Hematopoietic multipotent progenitor cell (in vitro differentiated cells): ENCODE measurements at places on chromosomes 2 and 18.

- no peak for DNase-seq
Observed at GRCh38 chr2:30678410-30679137, 128.7 kb downstream of the CAPN13 start.

- DNase-seq, result no peak
Observed at GRCh38 chr18:25053466-25053865, 298.5 kb downstream of the ZNF521 start.

DNA sequence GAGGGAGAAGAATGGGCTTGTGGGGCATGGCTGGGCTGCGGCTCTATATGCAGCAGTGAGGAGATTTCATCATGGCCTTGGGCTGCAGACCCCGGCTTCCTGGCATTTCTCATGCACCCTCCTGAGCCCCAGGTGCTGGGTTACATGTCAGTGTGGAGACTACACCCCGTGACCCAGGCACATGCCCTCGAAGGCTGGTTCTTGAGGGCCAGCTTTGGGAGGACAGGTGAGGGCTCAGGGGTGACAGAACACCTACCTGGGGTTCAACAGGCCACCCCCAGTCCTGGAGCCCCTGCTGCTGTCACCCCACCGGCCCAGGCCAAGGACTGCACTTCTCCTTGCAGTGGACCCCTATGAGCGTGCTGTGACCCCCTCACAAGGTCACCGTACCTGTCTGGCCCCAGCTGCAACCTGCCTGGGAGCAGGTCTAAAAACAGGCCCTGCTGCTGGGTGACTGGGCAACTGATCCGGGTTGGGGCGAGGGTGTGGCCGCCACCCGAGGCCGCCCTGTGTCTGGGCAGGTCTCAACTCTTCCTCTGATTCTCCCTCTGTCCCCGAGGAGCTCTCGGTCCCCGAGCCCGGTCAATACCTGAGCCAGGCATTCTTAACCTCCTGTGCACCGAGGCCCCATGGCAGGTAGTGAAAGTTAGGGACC, 94.8 kb upstream of the OTOS start:
- no peak for DNase-seq

DNA sequence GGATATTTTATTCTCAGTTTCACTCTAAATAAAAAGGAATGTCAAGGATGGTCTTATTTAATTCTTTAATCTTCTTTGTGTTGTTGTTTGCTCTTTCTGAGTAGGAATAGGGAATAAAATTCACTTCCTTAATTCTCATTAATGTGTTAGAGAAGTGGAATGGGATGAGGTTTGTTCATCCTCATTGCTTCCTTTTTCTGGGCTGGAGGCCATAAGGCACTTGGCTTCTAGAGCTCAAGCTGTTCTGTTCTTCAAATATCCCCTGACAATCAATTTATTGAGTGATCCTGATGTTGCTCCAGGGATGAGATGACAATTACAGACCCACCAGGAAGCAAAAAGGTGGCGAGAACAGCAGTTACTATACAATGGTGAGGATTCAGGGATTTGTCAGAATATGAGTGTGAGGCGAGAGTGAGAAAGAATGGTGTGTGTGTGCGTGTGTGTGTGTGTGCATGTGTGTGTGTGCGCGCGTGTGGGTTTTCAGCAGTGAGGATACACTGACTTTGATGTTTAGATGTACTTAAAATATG, 557.6 kb upstream of the FANCL start:
- no peak for DNase-seq

DNA sequence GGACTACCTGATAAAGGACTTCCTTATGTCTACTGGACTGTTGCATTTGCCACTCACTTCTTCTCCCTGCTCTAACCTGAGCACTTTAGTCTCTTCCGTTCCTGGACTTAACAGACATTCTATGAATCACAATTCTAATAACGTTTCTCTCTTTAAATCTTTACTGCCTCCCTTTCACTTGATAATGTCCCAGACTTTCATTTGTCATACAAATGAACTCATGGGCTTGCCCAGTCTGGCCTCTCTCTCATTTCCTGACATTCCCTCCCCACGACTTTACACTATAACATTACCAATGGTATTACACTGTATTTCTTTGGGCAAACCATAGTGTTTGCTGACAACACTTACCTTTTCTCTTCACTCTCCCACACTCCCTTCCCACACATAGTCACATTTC, 540.7 kb upstream of the TMEFF2 start:
- DNase-seq, result no peak

GRCh38 chr2:176085861-176086771, 2.4 kb upstream of the EVX2 start:
- no peak for DNase-seq

DNA sequence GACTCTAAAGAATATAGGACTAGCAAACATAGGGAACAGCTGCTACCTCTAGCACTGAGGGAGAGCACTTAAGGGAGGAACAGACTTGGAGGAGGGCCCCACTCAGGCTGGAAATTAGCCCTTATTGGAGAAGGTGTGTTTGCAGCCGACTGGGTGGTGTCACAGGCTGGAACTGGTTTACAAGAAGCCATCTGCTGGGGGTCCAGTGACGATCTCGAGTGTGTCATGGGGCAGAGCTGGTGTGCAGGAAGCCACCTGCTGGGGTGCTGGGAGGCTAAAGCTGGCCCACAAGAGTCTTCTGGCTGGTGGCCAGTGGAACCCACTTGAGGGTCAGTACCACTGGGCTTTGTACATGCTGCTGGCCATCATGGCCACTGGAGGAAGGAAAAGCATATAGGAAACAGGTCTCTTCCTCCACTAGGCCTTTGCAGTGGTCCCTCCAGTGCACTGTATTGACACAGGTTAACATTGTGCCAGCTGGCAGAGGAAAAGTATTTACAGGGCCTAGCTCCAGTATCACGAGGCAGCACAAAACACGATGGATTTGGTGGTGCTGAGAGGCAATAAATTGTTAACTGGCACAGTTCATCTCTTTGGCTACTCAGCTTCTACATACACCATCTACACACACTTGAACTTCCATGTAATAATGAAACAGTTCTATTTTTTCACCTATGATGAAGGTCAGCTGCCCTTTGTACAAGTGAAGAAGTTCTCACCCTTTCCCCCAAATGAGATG, 43.6 kb downstream of the MAP3K20 start:
- no peak for DNase-seq

GRCh38 chr2:111022633-111023032, 98.1 kb upstream of the BCL2L11 start:
- peak; percentile 8 for DNase-seq

DNA sequence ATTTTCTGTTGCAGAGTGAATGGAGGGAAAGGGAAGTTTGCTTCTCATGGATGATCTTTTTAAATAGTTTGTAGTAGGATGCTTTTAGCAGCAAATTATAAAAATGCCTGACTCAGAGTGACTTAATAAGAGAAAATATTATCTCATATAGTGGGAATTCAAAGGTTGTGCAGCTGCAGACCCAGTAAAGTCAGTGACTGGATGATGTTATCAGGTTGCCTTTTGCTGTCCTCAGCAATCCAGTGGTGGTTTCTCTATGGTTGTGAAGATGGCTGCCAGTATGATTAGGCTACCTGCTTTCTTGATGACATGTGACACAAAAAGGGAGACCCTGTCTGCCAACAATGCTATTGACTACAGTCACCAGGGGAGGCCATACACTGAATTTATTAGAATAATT, 184.8 kb downstream of the DIS3L2 start:
- no peak for DNase-seq

DNA sequence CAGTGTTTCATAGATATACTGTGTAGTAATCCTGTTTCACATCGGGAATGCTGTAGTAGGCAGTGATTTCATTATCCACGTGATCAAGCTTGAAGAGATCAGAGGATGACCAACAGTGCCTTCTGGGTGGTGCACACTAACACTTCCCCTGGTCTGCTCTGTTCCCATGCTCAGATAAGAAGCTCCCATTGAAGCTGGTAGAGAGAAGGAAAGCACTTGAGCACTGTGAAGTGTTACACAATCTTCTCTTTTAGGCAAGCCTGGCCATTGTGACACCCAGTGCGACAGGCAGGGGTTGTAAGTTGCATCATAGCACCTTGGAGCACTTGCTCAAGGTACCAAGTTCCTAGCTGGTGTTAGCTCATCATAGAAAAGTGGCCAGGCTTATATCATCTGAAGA, 30.6 kb upstream of the GPD2 start:
- peak; percentile 13 for DNase-seq

DNA sequence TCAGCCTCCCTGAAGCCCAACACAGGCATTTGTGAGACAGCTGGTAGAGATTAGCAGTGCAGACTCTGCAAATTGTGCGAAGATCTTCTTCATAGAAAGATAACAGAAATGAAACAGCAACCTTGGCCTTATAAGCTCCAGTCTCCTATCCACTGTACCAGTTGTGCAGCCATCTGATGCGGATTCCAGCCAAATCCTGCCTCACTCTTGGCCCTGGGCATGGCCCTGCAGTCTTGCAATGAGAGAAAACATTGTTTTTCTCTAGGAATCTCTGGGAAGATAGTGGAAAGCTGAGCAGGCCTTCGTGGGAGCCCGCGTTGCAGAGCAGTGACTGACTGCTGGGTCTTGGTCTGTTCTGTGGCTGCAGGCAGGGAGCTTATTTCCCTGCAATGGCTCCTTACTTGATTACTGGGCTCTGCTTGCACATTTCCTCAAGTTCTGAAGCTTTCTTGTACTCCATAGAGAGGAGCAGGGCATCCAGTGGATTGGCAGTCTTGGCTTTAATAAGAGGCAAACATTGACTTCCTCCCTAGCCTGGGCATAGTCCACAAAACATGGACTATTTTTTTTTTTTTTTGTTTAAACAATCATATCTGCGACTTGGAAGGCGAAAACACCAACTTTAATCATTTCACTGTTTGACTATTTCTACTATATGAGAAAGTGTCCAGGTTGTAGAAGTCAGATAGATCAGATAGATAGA, 193.0 kb downstream of the ACTR3 start:
- DNase-seq, result no peak

DNA sequence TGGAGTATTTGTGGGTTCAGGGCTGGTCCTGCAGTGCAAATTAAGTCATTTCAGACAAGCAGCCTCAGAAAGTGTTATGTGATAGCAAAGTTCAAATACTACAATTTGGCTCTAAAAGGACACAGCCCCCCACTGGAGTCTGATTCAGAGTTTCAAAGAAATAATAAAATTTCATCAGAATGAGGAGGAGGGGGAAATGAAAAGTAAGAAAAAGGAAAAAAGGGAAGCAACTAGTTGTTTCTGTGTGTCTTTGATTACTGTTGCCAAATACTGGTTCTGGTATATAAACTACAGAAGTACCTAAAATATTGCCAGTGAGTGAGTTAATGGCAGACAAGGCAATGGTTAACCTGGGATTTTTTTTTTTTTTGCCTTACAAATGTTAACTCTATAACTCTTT, 773.9 kb downstream of the BCL11A start:
- no peak for DNase-seq

- no peak for DNase-seq
Observed at GRCh38 chr2:3102081-3102921, 275.3 kb downstream of the EIPR1 start.

GRCh38 chr2:98822301-98823164, 91.6 kb upstream of the MGAT4A start:
- DNase-seq, result peak; percentile 36

DNA sequence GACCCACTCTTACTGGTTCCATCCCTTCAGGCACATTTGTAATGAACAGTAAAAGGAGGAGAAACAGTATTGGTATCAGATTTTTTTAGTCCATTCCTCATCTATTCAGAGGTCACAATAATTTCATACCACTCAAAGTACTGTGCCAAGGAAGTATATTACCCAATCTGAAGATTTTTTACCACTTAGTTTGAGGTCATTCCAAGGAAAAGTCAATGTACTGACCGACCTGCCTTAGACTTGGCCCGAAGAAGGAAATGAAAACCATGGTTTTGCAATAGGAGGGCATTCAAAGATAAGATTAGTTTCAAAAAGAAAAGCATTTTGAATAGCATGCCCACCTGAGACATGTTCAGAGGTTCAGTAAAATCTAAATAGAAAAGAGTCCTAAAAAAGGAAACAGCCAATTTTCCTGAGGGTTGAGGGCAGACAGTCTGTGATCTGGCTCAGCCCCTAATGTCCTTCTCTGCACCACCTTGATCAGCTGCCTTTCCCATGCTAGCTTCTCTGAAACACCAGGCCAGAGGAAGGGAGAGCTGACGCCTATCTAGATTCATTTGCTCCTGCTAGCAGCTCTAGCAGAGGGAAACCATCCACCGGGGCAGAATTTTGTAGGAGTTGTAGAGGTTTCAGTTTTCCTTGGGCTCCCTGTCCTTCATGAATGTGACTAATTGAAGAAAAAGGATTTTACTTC, 107.3 kb upstream of the FZD5 start:
- no peak for DNase-seq

- no peak for DNase-seq
Observed at GRCh38 chr2:172323861-172324597, 103.4 kb upstream of the ITGA6 start.

DNA sequence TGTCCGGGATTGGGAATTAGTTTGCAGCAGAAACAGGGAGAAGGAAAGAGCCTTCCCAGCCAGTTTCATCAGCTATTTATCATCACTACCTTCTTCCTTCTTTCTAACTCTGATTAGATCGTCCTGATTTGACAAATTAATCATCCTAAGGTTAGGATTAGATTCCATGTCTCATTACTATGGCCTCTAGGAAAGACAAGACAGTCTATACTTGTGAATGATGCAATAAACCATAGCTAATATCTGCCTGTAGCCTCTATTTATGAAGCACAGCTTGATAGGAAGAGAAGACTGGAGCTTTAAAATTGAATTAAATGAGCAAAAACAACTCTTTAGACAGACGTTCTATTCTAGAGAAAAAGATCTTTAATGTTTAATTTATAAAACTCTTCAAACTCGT, 25.2 kb upstream of the FRZB start:
- DNase-seq, result no peak

DNA sequence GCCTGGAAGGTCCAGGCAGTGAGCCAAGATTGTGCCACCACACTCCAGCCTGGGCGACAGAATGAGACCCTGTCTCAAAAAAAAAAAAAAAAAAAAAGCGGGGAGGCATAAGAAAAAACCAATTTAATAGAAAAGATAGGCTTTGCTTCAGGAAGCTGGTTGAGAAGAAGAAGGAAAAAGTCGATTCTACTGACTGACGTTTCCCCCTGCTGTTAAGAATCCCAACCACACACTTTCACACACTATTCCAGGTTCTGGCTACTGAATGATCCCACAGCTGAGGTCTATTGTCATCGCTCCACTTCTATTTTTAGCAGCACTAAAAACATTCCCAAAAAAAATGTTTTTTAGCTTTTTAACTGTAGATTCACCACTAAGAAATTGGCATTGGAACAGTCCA, 6.7 kb upstream of the CHCHD5 start:
- no peak for DNase-seq

- peak; percentile 91 for DNase-seq
Observed at GRCh38 chr2:230847883-230848388, 16.8 kb upstream of the ITM2C start.
